ENCODE measurements at places on chromosomes 11 and 22.

GRCh38 chr11:122269824-122270223, 153.8 kb upstream of the BLID start:
- no peak for DNase-seq

GRCh38 chr22:46801331-46801811, 38.9 kb downstream of the TBC1D22A start:
- DNase-seq, result no peak

DNA sequence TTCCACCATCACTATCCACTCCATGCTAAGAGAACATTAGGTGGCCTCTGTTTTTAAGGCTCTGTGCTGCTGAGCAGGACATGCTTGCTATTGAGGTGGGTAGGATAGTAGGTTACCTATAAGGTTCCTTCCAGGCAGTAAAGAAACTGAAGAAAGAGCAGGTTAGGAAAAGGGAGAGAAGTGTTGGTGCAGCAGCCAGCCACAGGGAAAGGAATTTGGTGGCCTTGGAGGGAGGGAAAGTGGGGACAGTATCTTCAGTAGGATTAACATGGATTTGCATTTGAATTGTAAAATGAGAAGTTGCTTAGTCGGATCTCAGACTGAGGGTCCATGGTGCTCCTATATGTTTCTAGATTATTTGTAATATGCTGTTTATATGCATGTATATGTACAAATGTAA, 49.2 kb upstream of the OLFML1 start:
- no peak for DNase-seq

GRCh38 chr22:19353363-19354131, 62.0 kb upstream of the CLTCL1 start:
- DNase-seq, result no peak

DNA sequence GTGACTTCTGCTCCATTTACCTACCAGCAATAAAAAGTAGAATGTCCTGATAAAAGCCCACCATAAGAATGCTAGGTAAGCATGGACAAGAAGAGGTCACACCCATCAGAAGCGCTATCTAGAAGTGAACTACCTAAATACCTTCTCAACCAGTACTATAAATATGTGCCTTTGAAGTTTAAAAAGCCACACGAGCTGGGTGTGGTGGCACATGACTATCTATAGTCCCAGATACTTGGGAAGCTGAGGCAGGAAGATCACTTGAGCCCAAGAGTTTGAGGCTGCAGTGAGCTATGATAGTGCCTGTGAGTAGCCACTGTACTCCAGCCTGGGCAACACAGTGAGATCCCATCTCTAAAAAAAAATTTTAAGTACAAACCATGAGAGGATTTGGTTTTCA, 66.7 kb downstream of the PACSIN2 start:
- no peak for DNase-seq

DNA sequence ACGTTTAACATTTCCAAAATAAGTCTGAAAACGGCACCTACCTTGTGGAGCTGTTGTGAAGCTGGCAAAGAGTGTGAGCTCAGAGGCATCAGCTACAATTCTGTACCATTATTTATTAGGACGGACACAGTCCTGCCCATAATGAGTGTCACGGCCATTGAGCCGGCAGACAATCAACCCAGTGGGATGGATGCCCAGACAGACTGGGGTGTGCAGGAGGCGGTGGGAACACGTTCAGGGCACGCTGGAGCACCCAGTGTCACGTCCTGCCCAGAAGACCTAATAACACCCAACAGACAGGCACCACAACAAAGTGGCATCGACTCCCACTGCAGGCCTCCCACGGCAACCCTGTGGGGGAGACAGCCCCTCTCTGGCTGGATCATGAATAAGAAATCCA, 34.5 kb downstream of the TPST2 start:
- no peak for DNase-seq

DNA sequence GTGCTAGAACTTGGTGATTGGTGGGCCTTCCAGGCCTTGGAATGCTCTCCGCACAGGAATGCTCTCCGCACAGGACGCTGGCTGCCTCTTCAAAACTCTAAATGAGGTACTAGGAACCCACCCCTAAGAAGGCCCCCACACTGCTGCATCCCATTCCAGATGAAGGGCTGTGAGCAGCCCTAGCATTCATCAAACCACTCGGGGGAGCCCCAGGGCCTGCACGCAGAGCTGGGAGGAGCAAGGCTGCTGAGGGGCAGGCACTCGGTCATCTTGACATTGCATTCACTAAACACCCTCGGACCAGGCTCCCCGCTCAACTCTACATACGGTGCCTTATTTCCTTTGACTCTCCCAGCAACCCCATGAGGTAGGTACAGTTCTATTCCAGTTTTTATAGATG, 49.2 kb upstream of the EMID1 start:
- no peak for DNase-seq

GRCh38 chr22:37043828-37044538, 7.6 kb upstream of the KCTD17 start:
- peak; percentile 85 for DNase-seq

DNA sequence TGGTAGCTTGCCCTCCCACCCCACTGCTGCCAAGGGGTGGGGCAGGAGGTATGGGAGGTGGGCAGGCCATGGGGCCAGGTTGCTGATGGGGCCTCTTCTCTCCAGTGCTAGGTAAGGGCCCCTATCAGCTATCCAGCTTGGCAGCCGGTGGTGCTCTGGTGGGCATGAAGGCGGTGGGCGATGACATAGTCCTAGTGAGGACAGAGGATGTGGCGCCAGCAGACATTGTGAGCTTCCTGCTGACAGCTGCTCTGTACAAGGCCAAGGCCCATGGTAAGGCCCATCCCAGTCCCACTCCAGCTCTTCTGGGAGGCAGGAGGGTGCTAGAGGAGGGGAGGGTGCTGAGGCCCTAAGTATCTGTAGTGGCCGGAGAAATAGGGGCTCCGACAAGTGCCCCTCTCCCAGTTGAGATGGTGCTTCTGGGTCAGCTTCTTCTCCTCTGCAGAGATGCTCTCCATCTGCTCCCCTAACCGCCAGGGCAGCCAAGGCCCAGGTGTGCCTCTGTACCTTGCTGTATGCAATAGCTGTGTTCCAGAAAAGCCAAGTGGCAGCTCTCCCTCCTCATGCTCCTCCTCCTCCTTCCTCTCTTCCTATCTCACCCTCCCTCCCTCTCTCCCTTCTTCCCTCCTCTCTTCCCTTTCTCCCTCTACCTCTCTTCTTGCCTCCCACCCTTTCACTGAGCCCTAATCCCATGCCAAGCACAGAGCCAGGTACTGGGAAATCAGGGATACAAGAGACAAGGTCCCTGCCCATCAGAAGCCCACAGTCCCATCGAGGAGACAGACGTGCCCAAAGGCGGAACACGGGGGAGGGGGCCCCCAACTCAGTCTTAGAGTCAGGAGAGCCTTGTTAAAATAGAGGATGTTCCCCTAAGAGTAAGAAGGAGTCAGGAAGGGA, 55.3 kb downstream of the OTOG start:
- DNase-seq, result no peak

GRCh38 chr11:26254378-26254777, 77.6 kb upstream of the ANO3 start:
- DNase-seq, result no peak

- peak; percentile 78 for DNase-seq
Observed at GRCh38 chr11:7442588-7443215, 42.6 kb upstream of the OLFML1 start.

DNA sequence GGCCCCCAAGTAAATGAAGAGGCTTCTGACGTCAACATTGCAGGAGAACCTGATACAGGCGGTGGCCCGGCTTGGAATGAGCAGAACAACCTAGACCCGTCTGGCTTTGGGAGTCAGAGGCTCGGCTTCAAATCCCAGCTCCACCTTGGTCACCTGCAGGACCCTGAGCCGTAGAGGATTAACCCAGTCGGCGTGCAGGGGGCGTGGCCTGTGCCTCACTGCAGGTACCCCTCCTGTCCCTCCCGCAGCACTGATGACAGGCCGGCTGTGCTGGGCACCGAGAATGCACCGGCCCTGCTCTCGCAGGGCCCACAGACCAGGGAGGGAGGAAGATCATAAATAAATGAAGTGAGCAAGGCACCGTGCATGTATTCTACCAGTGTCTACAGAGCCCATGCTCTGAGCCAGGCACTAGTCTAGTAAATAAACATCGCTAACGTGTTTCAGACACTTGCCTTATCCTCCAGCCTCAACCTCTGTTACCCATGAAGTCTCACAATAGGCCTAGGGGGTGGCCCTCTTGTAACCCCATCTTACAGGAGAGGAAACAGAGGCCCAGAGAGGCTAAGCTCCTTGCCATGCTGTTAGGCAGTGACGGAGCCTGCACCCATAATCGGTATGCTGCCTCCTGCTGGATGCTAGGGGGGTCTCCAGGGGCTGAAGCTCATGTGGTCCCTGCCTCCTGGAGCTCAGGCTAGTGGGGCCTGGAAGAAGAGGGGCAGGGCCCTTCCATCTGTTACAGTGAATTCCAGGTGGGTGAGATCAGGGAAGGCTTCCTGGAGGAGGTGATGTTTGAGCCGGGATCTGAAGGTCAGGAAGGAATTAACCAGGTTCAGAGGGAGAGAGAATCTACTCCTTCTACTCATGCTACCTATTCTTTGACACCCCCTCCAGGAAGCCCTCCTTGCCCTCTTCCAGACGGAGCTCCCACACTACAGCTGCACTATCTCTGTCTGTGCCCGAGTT, 53.4 kb downstream of the RTL6 start:
- no peak for DNase-seq

DNA sequence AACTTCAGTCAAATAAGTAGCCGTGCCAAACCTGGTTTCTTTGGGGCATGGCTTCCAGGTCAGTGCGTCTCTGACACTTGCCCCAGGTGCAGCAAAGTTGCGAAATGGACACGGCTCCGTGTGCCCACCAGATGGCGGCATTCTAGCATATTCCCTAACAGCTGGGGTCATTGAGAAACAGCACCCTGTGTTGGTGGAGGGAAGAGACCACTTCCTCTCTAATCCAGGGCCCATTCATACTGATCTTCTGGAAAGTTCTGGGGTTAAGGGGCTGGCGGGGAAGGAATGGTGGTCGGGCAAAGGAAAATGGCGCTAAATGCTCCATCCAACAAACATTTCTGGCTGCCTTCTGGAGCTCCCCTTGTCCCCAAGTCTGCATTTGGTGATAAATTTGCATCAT, 141.2 kb upstream of the TIMP3 start:
- peak; percentile 83 for DNase-seq

GRCh38 chr11:129972611-129973010, 30.0 kb downstream of the PRDM10 start:
- DNase-seq, result no peak

GRCh38 chr11:45109400-45109799, 37.0 kb upstream of the PRDM11 start:
- no peak for DNase-seq

DNA sequence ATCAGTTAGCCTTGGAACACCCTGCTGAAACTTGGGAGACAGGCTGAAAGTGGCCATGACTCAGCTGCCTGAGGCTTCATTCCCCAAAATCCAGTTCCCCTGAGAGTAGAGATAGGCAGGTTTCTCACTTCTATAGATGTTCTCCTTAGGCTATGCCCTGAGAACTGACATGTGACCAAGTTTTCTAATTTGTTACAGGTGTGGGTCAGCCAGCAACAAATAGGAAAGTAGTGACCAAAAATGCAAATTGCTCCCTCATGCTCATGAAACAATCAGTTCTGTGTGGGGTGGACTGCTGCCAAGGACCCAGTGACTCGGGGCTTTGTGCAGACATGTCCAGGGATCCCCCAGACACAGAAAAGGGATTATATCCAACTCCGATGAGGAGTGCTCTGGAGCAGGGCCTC, 7.3 kb upstream of the CCDC15 start:
- no peak for DNase-seq

DNA sequence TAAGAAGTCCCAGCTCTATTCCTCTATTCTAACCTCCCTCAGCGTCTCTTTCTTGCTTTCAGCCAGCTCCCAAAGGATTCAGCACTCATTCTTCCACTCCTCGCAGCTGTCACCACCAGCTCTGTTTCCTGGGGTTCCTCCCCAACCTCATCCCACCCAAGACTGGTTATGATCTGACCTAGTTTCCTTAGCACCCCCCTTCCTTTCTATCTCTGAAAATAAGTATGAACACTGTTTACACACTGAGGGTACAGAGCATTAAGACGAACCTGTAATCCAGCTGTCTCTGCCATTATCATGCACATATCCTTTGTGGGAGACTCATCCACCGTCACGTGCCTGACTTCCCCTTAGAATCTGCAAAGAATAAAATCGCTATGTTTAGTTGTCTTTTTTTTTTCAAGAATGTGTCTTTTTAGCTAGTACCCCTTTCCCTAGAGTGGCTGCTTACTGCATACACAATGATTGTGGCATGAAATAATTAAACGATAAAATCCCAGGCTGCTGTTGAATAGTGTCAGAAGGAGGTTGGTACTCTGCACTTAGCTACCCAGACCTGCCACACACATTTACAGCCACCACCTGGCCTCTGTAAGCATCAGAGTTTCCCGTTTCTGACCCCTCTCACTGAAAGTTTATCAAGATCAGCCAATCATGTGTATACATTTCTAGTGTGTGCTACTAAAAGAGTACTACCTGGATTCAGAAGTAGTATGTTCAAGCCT, 26.9 kb upstream of the CSTF3 start:
- peak; percentile 68 for DNase-seq

GRCh38 chr11:61534933-61535839, 26.6 kb downstream of the LRRC10B start:
- no peak for DNase-seq

DNA sequence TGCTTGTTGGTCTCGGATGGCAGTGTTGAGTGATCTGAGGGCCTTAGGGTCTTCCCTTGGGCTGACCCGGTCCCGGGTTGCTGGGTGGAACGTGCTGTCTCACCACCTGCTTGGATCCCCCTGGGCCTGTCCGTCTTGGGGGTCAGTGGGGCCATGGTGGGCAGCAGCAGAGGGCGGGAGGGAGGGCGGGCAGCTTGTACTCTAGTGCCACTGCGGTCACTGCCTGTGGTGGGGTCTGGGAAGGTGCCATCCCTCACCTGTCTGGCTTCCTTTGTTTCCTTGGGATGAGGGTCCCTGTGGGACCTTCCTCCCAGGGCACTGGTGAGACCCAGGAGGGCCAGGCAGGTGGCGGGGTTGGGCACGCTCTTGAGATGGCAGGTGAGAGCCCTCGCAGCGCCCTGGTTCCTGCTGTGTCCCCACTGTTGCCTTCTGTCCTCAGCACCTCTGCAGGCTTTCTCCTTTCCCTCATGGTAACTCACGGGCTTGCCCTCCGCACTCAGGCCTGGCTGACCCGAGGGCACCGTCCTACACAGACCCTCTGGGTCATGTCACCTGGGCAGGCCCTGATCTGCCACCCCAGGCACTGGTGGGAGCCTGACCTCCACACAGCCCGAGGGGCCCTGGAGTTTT, 34.2 kb downstream of the TBC1D22A start:
- DNase-seq, result no peak

- no peak for DNase-seq
Observed at GRCh38 chr11:19573666-19574065, 139.0 kb upstream of the NAV2 start.
